Esophagus muscularis mucosa (tissue), 4 donors: ENCODE measurements at places on chromosomes 7 and 10.

- H3K4me1 ChIP-seq, result no peaks in the 10 kb centered on the region
- no peak for DNase-seq
- H3K27me3 ChIP-seq, result no peaks in the 10 kb centered on the region
- no peak overlapping the region for H3K4me3 ChIP-seq
Measured at GRCh38 chr7:108541478-108541877, 15.5 kb upstream of the PNPLA8 start.

DNA sequence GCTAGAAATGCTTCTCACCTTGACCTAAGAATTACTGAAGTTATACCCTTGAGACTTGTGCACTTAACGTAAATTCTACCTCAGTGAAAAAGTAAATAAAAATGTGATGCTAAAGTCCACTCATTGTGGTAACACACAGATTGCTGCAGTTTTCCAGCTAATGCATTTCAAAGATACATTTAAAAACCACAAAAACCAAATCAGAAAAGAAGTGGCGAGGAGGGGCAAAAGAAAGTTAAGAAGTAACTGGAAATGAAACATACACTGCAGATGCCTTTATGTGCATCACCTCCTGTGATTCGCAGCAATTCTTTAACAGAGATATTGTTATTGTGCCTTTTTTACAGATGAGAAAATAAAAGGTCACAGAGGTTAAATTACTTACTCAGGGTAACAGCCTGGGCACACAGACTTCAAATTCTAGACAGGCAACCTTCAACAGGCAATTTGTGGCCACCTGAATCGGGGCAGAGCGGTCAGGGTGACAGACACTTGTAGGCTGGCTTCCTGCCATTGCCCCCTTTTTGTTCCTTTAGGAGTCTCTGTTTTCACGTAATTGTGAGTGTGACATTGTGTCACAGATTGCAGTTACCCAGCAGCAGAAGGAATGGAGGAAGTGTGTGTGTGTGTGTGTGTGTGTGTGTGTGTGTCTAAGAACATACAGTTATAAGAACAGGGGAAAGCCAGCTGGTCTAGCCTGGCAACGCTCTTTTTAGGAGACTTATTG lies 1.9 kb downstream of the WIPF3 start:
- H3K36me3 ChIP-seq, result no peaks in the 10 kb centered on the region
- H3K27ac ChIP-seq, result no peak overlapping the region
- DNase-seq, result peak; percentile 72

GRCh38 chr10:81838950-81839349 lies 36.0 kb upstream of the NRG3 start:
- no peak overlapping the region for H3K27ac ChIP-seq
- H3K36me3 ChIP-seq, result no peaks in the 10 kb centered on the region
- DNase-seq, result no peak
- no peaks in the 10 kb centered on the region for H3K27me3 ChIP-seq
- H3K4me1 ChIP-seq, result no peaks in the 10 kb centered on the region

- H3K27me3 ChIP-seq, result no peaks in the 10 kb centered on the region
- no peak overlapping the region for H3K4me3 ChIP-seq
- DNase-seq, result no peak
- H3K27ac ChIP-seq, result no peak overlapping the region
- H3K4me1 ChIP-seq, result no peaks in the 10 kb centered on the region
- H3K36me3 ChIP-seq, result no peaks in the 10 kb centered on the region
Measured at GRCh38 chr10:27390681-27391080, 113.4 kb upstream of the RAB18 start.

GRCh38 chr7:24477398-24478136 lies 95.7 kb upstream of the PALS2 start:
- no peaks in the 10 kb centered on the region for H3K36me3 ChIP-seq
- no peak overlapping the region for H3K4me3 ChIP-seq
- H3K27ac ChIP-seq, result peak overlapping the region; percentile 46
- H3K27me3 ChIP-seq, result no peaks in the 10 kb centered on the region

DNA sequence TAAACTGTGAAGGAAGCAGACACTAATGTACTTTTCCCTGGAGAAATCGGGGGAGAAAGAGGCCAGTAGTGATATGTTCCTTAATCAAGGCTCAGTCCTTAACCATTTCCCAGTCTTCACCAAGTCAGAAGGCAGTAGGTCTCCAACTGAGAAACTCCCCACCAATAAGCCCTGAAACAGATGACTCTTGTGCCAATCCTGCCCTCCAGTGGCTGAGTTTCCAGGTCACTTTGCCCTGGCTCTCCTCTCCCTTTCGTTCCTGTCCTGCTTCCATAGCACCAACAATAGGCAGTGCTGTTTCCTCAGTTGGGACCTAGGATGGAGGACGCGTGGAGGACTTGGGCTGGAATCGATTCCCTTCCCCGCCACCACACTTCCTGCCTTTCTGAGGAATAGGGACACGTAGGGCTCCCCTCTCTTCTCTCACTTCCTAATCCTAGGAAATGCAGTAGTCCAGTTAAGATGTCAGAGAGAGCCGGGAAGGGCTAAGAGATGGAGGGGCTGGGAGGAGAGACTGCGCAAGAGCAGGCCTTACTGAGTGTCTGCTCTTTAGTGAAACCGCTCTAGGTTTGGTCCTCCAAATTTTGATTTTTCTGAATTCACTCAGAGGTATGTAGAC lies 23.4 kb downstream of the ATOH7 start:
- no peaks in the 10 kb centered on the region for H3K27me3 ChIP-seq
- H3K4me1 ChIP-seq, result no peaks in the 10 kb centered on the region
- DNase-seq, result no peak
- H3K27ac ChIP-seq, result no peak overlapping the region
